ENCODE measurements at places on chromosomes 2 and 18. TPM values are rescaled to one million over a fixed set of nuclear protein-coding genes. Genes with fewer than 3 reads are reported as not detected.

DNA sequence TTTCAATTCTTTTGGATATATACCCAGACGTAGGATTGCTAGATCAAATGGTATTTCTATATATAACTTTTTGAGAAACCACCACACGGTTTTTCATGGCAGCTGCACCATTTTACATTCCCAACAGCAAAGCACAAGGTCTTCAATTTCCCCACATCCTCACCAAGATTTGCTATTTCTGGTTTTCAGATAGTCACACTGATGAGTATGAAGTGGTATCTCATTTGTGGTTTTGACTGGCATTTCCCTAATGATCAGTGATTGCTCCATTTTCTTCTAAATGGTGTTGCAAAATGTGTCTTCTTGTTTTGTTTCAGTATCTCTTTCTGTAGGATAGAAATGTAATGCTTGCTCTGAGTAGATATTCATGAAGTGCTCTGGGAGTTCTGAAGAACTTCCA is 52.0 kb downstream of the ANKRD44 start:
- no peak for DNase-seq

The ALLC gene
- 0.26 TPM for total RNA-seq

- no peak for DNase-seq
Measured at GRCh38 chr2:107727318-107727717, 99.4 kb upstream of the RGPD4 start.

DNA sequence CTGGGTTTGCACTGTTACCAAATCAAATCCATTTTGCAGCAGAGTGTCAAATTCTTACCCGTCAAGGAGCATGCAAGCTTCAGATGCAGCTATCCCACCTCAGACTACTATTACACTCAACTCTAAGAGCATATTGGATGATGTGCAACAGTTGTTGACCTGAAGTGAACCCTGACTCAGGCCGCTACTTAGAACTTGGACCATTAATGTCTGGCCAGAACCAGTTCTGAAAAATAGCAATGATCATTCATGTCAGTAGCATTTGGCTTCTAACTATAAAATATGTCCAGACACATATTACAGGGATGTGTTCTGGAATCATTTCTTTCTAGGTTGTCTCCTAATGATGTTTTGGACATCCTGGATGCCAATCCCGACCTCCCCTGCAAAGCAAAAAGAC is 135.5 kb upstream of the PKDCC start:
- no peak for DNase-seq

The CYP27C1 gene
- 6.4 TPM for total RNA-seq

The ZC3H15 gene
- total RNA-seq = 46.8 TPM

DNA sequence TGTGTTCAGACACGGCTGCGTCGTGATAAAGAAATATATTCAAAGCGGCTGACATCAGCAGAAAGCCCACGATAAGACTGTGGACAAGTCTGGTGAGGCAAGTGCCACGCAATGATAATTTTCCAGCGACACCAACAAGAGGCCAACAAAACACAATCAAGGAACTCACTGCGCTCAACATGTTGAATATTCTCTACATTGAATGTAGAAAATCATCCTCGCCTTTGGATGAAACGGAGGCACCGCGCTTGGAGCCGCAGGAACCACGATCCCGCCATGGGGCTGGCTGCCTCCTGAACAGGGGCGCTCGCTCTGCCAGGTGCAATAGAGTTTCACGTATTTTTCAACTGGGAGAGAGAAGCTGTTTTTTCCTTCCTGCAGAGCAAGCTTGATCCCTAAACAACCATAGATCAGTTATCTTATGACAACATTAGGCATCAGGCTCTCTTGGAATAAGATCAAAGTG is 220.3 kb downstream of the ATAD2B start:
- no peak for DNase-seq

The ME2 gene
- 41.9 TPM for total RNA-seq

DNA sequence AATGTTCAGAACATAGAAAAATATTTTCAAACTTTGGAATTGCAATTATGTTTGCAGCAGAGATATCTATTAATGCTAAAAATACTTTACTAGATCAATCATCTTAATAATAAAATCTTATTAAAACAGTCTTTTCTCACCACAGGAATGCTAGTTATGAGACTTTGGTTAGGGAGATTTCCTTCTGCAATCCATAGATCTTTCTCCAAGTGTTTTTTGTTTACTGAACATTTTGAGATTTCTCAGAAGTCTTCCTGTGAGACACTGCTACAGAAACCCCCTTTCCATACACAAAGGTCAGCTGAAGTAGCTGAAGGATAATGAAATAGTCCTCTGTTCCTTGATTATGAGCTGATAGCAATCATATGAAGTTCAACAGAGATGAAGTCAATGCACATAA is 59.4 kb upstream of the RAPH1 start:
- DNase-seq = no peak
